NT2/D1 (cell line): ENCODE measurements at places on chromosomes 7 and 10.

DNA sequence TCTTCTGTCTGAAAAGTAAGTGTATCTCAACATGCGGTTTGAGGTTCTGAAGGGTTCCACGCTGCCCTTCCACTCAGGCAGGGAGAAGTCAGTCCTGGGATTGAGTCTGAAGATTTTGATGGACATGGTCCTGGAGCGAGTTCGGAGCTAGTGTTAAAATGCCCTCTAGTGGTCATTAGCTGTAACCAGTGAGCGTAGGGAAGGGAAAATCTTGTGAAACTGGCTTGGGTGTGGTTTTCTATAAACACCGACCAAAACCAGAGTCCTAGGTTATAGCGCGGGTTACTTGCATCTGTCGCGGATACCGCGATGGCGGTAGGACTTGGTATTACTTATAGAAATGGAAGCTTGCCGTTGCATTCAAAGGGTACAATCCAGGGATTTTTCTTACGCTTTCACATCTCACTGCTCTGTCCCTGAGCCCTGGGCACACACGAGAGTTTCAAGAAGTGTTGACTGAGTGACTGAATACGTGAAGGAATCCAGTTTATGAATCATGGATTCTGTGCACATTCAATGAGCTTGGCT is 348.2 kb upstream of the C7orf33 start:
- DNase-seq: peak; percentile 48

DNA sequence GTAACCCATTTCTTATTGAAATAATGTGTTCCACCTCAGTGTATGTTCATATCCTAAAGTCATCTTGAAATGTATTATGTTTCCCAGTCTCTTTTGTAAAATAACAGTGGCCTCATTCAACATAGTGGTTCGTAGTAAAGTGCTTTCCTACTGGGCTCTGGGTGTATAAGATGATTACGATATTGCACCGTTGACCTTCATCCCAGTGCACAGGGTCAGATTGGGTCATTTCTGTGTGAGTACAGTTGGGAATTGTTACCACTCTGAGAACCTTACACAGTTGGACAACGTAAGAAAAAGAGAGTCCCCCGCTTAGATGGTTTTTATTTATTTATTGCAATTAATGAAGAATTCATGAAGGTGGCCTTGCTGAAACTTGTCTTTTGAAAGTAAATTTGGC is 135.6 kb downstream of the CHN2 start:
- DNase-seq: no peak

- no peak for DNase-seq
Measured at GRCh38 chr10:35398908-35399307, 62.6 kb downstream of the CCNY start.

DNA sequence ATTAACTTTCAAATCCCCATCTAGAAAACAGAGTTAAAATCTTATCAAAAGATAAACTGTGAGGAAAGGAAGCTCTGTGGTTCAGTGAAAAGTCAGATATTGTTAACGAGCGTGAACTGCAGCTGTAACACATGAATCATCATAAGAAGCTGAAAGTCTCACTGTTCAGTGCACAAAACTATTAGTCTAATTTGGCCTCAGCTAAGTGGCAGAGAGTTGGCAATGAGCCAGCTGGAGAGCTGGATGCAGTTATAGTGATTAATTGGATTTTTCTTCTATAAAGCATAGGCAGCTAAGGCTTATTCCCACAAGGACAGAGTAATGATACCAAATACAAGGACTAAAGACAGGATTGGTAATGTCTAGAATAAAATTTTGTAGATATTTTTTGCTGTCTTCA is 101.1 kb upstream of the ABCB5 start:
- no peak for DNase-seq

- DNase-seq: no peak
Measured at GRCh38 chr7:151346-152050, 40.9 kb upstream of the FAM20C start.

GRCh38 chr7:140391634-140392033 is 6.7 kb downstream of the SLC37A3 start:
- DNase-seq: no peak

- no peak for DNase-seq
Measured at GRCh38 chr10:71099731-71100361, 112.5 kb upstream of the UNC5B start.

DNA sequence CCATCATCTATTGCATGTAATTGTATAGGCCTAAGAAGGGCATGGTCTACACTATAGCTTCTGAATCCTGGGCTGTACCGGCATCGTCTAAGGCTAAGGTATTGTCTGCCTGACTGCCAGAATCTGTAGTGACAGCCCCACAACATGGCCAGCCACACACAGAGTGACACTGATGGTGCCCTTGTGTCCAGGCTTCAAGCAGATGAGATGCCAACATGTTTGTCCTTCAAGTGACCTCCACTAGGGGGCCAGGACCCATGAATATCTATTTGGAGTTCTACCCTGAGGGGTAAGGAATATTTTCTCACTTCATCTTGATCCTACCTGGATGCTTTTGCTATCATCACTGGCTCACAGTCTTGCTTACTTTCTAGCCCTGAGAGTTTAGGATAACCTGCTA is 1.5 kb downstream of the CYP3A7 start:
- DNase-seq: no peak

- peak; percentile 23 for DNase-seq
Measured at GRCh38 chr10:101902032-101902819, 58.6 kb upstream of the KCNIP2 start.

DNA sequence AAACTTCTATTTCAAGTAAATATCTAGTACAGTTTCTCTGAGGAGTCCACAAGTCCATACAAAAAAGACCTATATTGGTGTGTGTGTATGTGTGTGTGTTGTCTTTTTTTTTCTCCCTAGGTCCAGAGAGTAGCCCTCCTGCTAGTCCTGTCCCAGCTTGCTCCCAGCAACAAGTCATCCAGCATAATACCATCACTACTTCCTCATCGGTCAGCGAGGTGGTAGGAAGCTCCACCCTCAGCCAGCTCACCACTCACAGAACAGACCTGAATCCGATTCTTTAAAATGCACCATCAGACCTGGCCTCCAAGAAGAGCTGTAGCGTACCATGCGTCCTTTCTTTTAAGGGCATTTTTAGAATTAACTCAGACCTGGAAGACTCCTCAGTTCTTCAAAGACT is 139.1 kb downstream of the TRIL start:
- no peak for DNase-seq

- no peak for DNase-seq
Measured at GRCh38 chr10:128437786-128438345, 311.6 kb upstream of the MKI67 start.

GRCh38 chr10:87860156-87860795 is 3.1 kb downstream of the KLLN start:
- DNase-seq: no peak

GRCh38 chr7:108404509-108405420 is 51.5 kb downstream of the NRCAM start:
- DNase-seq: no peak

- no peak for DNase-seq
Measured at GRCh38 chr7:136134503-136134902, 157.3 kb upstream of the MTPN start.

DNA sequence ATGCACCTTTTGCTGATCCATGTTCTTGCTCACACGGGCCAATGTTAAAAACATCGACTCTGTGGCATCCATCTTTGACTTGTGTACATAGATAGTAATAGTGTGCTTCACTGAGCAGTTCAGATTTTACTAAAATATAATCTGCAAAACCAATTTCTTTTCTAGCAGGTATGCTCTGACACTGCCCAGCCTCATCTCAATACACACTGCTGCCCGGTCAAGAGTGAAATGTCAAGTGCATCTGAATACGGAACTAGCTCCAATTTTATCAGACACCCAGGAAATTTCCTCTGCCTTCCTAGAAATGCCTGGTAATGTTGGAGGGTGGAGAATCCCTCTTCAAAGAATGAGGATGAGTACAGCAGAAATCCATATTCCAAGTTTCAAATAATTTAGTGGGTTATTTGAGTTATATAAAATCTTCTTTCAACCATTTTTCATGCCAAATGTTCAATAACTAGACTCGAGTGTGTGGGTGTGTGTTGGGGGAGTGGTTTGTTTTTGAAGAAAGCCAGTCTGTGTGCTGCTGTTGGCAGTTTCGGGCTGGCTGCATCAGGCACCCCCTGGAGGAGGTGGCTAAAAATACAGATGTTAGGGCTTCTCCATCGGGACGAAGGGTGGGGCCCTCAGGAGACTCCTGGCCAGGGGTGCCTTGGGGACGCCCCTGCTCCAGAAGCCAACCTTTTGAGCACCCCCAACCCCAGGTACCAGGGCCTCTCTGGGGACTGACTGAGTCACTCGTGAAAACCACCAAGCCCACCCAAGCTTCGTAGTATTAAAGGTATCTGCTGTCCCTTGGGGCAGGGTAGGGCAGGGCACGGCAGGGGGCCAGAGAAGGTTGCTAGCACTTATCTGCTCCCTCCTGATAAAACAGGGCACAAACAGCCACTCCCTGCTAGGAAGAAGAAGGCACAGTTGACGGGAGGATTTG is 15.4 kb downstream of the CTBP2 start:
- no peak for DNase-seq
